A549 treated with CORT108297 at 1 μM for 4 hours (cell line): ENCODE measurements at places on chromosomes 5 and 9. TPM values are rescaled to one million over a fixed set of nuclear protein-coding genes. Genes with fewer than 3 reads are reported as not detected.

Gene GRIN1
- 0.22 to 0.94 TPM (median 0.34 TPM) in 5 replicates for total RNA-seq

Gene PRRC1
- total RNA-seq: 41.9 to 52.4 TPM (median 49.5 TPM) in 5 replicates

Gene CREBRF
- 1.6 to 2.4 TPM (median 2.3 TPM) in 5 replicates for total RNA-seq

Gene TMC1
- 0.02 to 0.13 TPM (median 0.07 TPM) in 4 of 5 replicates, not detected in the other for total RNA-seq

Gene MTRR
- total RNA-seq: 28.1 to 35.8 TPM (median 31.3 TPM) in 5 replicates

Gene IFNA13
- not detected in 5 replicates for total RNA-seq

Gene IDNK
- total RNA-seq: 5.4 to 6.7 TPM (median 6.4 TPM) in 5 replicates

Gene ANKRD18B
- total RNA-seq: 4.6 to 10.0 TPM (median 6.7 TPM) in 5 replicates

Gene ENG
- 0.15 to 0.17 TPM (median 0.17 TPM) in 5 replicates for total RNA-seq

Gene PITX1
- 19.7 to 36.7 TPM (median 34.1 TPM) in 5 replicates for total RNA-seq

Gene CAMK2A
- total RNA-seq: 0.76 to 1.3 TPM (median 0.86 TPM) in 5 replicates

Gene TIGD6
- 4.5 to 5.7 TPM (median 5.2 TPM) in 5 replicates for total RNA-seq

Gene FOXD4L3
- 0.06 to 0.18 TPM (median 0.06 TPM) in 3 of 5 replicates, not detected in the others for total RNA-seq

Gene GNG10
- 56.5 to 68.8 TPM (median 66.7 TPM) in 5 replicates for total RNA-seq

Gene SCGB3A1
- total RNA-seq: not detected in 5 replicates

Gene SNAPC3
- 13.7 to 19.8 TPM (median 18.4 TPM) in 5 replicates for total RNA-seq

Gene RBM18
- 14.4 to 20.8 TPM (median 19.6 TPM) in 5 replicates for total RNA-seq

Gene CDC20B
- total RNA-seq: 0.07 to 0.11 TPM (median 0.09 TPM) in 5 replicates

Gene CCNI2
- total RNA-seq: 0.07 to 0.42 TPM (median 0.12 TPM) in 4 of 5 replicates, not detected in the other

Gene INSL4
- 14.2 to 17.2 TPM (median 16.6 TPM) in 5 replicates for total RNA-seq

Gene DIPK1B
- 6.8 to 10.9 TPM (median 10.1 TPM) in 5 replicates for total RNA-seq

Gene ADAMTS13
- total RNA-seq: 0.36 to 0.78 TPM (median 0.76 TPM) in 5 replicates

Gene CRAT
- total RNA-seq: 22.9 to 31.8 TPM (median 30.8 TPM) in 5 replicates

Gene IL3
- not detected in 5 replicates for total RNA-seq

Gene ATP10B
- total RNA-seq: not detected in 5 replicates

Gene UBE2QL1
- 0.14 to 0.22 TPM (median 0.17 TPM) in 5 replicates for total RNA-seq

Gene SLIT3
- total RNA-seq: 13.1 to 21.4 TPM (median 17.2 TPM) in 5 replicates

Gene ARID3C
- total RNA-seq: 0.15 to 0.25 TPM (median 0.24 TPM) in 4 of 5 replicates, not detected in the other

Gene KIAA0825
- 0.42 to 0.58 TPM (median 0.51 TPM) in 5 replicates for total RNA-seq

Gene LURAP1L
- total RNA-seq: 14.9 to 18.6 TPM (median 18.1 TPM) in 5 replicates

Gene ANKRD18A
- 8.9 to 14.8 TPM (median 11.5 TPM) in 5 replicates for total RNA-seq

Gene DBH
- total RNA-seq: not detected in 5 replicates

Gene RMI1
- 9.4 to 15.5 TPM (median 11.0 TPM) in 5 replicates for total RNA-seq

Gene SLC27A6
- 0.02 to 0.07 TPM (median 0.06 TPM) in 4 of 5 replicates, not detected in the other for total RNA-seq

Gene GRXCR2
- total RNA-seq: not detected in 5 replicates

Gene ARL14EPL
- 0.07 to 0.43 TPM (median 0.14 TPM) in 5 replicates for total RNA-seq

Gene MAMDC2
- 0.15 to 0.38 TPM (median 0.29 TPM) in 5 replicates for total RNA-seq

Gene NUP155
- total RNA-seq: 15.5 to 19.6 TPM (median 17.7 TPM) in 5 replicates

Gene NUDT12
- 1.5 to 2.0 TPM (median 1.7 TPM) in 5 replicates for total RNA-seq

Gene SLC6A7
- 0.02 to 0.05 TPM (median 0.03 TPM) in 4 of 5 replicates, not detected in the other for total RNA-seq
